ENCODE measurements at places on chromosomes 5 and 9.
A peak's percentile ranks its signal among the peaks of the same experiment; 100 is the strongest.

DNA sequence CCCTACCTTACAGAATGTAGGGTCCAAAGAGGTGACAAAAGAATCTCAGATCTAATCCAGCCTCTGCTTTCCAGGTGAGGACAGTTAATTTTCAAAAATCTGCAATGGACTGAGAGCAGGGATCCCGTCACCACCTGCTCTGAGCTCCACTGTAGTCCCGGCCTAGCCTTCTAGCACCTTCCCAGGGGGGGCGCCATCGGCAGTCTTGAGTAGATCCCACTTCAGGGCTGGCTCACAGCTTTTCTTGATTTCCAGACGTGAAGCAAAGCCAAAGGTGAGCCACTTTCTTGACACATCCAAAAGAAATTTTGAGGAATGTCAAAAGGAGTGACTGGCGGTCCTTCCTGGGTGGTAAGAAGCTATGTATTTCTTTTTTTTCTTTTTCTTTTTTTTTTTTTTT, 114.1 kb downstream of the SYK start:
- peak; percentile 18 for DNase-seq

DNA sequence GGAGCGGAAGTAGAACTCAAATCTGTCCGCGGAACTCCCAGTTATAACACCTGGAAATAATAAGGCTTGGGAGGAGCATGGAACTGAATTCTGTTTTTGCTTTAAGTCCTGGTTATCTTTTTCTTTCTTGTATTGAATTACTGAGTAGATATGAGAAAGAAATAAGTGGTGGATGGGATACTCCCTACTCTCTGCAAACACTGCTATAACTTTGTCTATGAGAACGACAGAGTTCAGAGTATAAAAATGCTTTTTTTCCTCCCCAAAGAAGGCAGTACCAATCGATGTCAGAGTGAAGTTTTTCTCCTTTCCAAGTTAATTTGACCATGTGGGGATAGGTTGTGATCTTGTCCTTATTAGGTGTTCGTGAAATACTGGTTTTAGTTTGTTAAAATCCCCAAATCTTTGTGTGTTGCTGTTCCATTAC, 1.2 kb downstream of the RIC1 start:
- no peak for DNase-seq

- no peak for DNase-seq
These were observed 202.7 kb downstream of the ATP10B start for GRCh38 chr5:160649304-160649703.

DNA sequence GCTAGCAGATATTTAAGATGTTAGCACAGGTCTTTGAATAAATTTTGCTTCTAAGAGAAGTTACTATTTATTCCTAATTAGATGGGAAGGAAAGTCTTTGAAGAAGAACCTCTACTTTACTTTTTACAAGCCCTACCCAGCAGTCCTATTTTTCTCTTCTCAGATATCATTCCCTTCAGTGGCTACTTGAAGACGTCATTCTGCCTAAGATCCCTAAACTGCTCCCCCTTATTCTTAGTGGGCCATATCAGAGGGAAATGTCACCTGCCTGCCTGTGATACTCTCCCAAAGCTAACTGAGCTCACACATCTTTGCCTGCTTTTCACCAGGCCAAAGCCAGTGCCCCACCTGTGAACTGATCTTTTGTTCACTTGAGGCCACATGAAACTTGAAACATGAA, 16.5 kb upstream of the TMED9 start:
- no peak for DNase-seq

DNA sequence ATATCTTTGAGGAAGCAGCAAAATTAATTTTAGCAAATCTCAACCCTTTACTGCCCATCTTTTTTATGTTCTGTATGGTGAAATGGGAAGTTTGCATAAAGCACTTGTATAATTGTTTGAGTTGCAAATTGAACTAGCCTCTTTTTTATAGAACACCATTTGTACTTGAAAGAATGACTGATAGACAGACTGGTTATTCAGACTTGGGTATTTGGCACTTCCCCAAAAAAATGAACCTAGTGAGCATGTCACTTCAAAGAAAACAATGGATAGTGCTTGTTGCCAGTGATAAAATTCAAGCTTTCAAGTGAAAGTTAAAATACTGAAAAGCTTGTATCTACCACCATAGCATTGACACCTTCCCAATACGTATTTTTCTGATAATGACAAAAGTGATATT, 115.8 kb downstream of the ERCC6L2 start:
- DNase-seq: no peak

- DNase-seq: no peak
These were observed 755 bp downstream of the DND1 start for GRCh38 chr5:140672455-140673186.

DNA sequence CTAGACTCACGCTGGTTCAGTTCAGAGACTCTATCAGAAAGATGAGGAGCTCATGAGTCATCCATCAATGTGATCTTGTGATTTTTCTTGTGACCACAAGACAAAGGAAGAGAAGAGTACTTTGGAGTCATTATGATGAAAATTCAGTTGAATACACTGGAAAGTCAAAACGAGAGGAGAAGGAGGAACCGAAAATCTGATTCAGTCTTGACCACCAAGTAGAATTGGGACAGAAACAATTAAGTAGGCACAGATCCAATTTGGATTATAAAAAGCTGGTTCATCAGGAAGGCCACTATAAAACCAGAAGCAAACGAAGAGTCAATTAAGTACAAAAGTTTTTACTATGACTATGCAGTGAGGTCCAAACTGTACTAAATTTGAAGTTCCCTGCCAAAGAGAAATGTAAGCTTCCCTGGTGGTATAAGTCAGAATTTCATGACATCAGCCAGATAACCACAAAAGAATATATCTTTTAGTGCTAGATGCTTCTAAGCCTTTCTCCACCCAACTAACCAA, 90.9 kb downstream of the THBS4 start:
- DNase-seq: no peak

DNA sequence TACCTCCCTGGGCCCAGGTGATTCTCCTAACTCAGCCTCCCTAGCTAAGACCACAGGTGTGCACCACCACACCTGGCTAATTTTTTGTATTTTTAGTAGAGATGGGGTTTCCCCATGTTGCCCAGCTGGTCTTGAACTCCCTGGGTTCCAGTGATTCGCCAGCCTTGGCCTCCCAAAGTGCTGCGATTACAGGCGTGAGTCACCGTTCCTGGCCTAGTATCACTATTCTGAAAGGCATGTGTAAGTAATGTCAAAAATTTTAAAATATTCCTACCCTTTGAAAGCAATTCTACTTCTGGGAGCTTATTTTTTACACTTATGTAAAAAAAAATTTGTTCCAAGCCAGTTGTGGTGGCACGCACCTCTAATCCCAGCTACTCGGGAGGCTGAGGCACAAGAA, 27.1 kb upstream of the TLE1 start:
- DNase-seq: no peak

DNA sequence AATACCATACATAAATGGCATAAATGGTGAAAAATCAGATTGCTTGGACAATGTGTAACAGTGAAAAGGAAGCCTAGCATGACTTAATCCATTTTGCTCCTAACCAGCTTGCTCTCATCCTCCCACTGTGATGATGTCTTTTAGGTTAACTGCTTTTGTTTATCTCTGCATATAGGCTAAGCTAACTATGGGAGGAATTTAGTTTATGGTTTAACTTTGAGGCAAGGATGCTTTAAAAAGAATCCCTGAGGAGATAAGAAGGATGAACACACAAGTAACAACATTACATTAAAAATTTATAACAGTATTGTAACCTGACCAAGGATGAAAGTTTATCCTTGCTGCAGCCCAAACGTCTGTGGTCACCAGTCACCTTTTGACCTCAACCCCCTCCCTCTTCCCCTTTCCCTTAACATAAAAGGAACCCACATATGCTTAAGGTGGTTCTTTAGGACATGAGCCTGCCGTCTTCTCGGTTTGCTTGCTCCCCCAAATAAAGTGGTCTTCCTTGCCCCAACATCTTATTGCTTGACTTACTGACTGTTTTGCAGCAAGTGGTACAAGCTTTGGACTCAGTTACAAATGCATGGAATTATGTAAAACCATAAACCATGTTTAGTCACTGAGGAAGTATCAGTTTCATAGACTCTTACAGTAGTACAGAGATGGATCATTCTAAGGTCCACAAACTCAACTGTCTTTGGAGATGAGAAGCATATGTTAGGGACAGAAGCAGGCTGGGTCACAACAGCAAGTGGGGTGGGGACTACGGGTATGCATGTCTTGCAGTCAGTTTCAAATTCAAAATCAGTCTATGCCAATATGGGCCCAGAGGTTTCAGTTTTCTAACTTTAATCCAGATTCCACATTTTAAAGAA, 31.3 kb downstream of the AGXT2 start:
- no peak for DNase-seq

GRCh38 chr5:123751670-123752069, 239.7 kb downstream of the CSNK1G3 start:
- DNase-seq: no peak

DNA sequence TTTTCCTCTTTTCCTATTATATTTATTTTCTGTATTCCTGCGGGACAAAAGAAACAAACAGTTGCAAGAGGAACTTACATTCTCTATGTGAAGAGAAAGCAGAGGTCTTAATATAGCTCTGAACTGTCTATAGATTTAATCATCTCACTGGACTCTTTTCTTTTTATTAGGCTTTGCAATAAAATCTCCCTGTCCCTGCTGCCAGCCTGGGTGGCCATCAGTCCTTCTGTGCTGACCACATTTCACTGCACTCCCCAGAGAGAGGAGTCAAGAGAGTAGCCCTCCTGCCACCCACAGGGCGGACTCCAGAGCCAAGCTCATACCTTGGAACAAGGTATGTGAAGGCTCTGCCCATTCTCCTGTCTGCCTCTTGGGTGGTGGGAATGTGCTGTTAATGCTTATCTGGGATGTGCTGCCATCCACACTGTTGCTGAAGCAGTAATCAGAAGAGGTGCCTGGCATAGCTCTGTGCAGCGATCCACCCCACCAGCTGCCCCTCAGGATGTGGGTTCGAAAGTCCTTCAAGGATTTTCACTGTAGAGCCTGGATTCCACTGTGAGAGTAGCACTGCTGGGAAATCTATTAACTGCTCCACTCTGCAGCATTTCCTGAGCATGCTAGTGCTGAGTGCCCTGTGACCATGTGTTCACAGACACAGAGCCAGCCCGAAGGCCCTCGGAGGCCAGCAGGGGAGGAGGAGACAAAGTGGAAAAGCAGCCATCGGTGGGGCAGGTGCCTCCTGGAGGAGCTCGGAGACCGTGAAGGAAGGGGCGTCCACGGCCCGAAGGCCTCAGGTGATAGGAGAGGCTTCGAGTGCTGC, 334.6 kb downstream of the MED10 start:
- no peak for DNase-seq

DNA sequence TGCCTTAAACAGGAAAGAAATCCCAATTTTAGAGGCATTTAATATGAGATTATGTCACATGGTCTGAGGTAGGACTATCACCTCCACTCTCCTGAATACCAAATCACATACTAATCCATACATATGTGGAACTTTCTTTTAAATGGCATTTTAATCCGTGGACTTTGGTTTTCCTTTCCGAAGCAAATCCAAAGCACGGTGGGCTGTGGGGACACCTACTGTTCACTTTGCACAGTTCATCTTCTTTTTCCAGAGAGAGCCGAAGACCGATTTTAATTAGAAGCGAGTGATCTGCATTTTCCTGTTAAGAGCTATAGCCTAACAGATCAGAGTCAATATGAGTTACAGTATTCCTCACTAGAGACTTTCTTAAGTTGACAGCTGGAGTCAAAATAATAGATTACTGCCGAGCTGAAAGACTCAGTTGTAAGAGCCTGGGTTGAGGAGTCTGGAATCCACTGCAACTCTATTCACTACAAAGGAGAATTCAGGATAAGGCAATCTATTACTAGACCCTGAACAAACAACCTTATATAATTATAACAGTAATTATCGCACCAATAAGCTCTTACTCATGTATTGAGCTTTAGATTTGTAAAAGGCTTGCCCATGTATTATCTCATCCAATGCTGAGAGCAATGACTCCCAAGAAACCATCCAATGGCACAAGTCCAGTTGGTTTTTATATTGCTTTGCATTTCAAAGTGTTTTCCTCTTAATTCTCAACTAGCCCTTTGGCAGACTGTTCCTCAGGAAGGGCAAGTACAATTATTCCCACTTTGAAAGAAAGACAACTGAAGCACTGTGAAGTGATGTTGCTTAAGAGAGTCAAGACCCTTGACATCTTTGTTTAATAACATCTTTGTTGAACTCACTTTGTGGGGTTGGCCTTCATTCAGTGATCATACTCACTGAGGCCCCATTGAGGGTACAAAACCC, 144.7 kb downstream of the TRPM6 start:
- DNase-seq: no peak

DNA sequence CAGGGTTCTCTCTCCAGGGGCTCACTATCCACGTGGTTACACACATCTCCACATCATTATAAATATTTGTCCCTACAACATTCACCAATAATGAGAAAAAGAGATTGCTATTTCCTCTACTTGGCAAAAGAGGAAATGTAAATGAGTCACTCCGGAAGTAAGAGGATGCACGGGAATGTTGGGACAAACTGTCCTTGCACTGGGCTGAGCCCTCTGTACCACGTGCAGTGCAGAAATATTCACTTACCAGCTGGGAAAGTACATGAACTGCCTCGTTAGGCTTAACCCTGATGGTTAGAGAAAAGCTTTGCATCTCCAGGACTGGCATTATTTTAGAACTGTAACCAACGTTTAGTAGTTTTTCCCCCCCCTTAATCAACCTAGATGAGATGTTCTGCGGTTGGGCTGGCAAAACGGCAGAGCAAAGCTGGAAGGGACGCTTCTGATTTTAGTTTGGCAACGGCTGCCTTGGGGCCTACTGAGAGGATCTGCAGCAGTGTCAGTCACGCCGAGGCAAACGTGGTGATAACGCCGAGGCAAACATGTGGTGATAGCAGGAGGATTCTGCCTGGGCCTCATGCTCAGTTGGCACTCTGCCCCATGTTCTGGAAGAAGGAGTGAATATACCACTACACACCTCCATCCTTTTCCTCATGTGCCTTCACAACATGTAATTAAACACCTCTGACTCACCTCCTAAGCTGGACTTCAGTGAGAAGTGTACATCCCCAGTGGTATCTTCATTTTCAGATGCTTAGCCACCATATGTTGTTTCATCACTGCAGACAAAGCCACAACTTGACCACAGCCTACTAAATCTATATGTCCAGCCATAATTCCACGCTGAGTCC, 661.4 kb upstream of the KLF4 start:
- no peak for DNase-seq

DNA sequence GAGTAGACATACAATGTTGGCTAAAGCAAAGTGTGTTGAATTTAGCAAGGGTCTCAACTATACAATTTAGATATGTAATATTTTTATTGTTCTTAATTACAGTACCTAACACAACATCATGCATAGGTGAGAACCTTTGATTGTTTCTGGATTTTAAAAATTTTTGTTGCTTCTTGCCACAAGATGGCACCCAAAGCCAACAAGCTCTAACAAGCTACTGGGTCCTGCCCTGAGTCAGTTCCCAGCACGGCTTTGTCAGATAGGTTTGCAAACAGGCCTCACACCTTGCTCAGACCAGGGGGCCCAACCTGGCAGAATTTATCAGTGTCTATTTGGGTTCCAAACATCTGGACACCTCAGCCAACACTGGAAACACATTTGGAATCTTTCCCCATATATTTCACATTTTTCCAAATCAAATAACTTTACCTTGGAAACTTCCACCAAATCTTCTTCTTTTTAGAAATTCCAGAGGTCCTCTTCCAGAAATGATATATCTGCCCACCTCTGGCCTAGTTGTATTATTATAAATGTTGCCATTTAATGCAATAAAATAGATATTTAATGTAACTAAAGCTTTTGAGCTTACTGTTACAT, 49.5 kb upstream of the EGFLAM start:
- DNase-seq: no peak

Measured in activated CD4-positive, alpha-beta T cell treated with anti-CD3 and anti-CD28 coated beads for 24 hours (primary cell).